ENCODE measurements at places on chromosomes 6 and 20. TPM values are rescaled to one million over a fixed set of nuclear protein-coding genes. Genes with fewer than 3 reads are reported as not detected.

- DNase-seq: no peak
These were observed 105.1 kb downstream of the MKKS start for GRCh38 chr20:10328897-10329255.

- DNase-seq: no peak
These were observed 3.7 kb upstream of the SYNDIG1 start for GRCh38 chr20:24465730-24466129.

DNA sequence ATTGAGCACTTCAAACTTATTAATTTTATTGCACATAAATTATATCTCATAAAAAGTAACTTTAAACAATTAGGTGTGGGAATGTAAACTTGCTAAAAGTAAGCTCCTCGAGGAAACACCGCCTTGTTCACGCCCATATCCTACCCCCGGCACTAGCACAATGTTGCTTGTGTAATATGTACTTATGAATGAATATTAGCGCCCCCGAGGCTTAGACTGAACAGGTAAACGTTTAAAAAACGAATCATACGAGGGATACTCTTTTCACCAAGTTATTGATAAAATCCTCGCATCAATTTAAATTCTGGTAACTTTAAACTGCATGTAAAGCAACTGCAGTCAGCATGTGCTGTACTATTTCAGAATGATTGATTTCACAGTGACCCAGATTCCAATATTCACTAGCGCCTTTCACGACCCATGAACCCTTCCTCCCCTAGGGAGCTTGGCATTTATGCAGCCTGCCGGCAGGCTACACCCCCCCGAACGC lies 637 bp downstream of the TFB1M start:
- DNase-seq: peak; percentile 29

DNA sequence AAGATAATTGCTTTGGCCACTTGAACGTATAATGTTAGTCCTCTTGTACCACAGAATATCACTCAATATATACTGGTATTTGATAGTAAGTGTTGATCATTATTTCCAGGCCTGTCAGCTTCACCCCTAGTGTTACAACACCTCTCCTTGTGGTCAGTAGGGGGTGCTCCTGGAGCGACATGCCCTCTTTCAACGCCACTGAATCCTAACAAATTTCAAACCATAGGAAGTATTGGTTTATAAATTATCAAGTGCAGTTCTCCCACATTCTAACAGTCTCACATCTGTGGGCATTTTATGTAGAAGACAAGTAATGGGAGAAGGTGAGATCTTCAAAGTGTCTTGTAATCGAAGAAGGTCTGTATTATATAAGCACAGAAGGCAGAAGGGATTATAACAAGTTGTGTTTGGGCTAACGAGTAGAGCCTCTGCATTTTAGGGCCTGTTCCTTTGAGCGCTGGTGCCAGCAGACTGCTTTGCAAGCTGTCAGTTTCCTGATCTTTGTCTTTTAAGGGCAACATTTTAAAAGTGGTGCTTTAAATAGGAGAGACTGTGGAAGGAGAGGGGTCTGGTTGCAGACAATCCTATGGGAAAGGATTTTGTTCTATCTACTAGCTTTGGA lies 57.1 kb upstream of the CEP162 start:
- DNase-seq: no peak

GRCh38 chr6:139019722-139020121 lies 8.8 kb upstream of the ABRACL start:
- DNase-seq: no peak

GRCh38 chr6:10310826-10311225 lies 104.0 kb downstream of the TFAP2A start:
- DNase-seq: no peak

DNA sequence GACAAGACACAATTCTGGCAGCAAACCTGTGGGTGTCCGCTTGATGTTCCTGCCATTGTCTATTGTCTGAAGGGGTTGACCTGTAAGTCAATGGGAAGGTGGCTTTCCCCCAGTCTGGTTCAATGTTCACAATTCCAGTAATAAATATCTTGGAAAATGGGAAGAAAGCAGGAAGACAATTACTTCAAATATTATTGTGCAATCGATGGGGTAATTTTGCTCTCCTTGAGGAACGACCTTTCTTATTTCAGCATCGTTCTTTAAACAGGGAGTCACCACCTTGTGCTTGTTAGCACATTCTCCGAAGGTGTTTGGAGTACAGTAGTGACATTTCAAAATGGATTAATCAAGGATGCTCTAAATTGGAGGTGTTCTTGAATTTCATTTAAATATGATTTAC lies 136.9 kb downstream of the BTBD3 start:
- no peak for DNase-seq

- no peak for DNase-seq
These were observed 55.2 kb downstream of the TIAM2 start for GRCh38 chr6:155050311-155050710.

GRCh38 chr20:640674-641515 lies 12.1 kb downstream of the SRXN1 start:
- no peak for DNase-seq

DNA sequence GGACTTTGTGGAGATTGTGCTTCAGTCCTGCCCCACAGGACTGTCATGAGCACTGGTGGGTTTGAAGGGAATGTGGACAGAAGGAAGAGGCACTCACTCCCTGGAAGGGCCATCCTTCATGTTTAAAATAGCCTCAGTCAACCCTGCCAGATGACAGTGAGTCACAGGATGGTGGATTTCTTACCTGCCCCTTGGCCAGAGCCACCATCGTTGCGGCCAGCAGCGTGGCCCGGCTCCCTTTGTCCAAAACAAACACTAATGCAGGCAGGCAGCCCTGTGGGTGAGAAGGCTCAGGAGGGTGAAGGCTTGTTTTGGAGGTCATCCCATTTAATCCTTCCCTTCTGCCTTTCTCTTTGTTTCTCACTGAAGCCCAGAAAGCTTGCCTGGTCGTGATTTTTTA lies 422.7 kb downstream of the CD83 start:
- DNase-seq: no peak

DNA sequence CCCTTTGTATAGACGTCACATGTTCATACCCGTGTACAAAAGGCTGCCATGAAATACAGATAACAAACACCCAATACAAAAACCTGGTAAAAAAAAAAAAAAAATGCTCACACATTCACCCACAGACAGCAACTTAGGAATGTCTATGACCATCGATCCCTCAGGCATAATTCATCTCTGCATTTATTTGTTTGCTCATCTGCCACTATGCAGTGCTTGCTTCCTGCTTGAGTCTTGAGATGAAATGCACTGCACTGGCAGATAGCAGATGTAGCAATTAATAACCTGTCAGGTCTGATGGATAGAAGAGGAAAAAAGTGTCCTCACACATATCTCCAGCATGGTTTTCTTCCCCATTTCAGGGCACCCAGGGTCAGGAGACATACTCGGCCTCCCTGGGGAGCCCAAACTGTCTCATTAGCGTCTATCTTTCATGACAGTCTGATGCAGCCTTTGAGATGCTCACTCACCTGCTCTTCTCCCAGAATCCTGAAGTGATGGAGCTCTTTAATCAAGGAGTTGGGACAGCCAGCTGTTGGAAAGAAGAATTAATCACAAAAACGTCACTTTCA lies 295.1 kb upstream of the AGPAT4 start:
- DNase-seq: no peak

GRCh38 chr6:94468830-94469229 lies 1049.5 kb upstream of the EPHA7 start:
- no peak for DNase-seq

- no peak for DNase-seq
These were observed 40.0 kb upstream of the APCDD1L start for GRCh38 chr20:58555078-58555765.

DNA sequence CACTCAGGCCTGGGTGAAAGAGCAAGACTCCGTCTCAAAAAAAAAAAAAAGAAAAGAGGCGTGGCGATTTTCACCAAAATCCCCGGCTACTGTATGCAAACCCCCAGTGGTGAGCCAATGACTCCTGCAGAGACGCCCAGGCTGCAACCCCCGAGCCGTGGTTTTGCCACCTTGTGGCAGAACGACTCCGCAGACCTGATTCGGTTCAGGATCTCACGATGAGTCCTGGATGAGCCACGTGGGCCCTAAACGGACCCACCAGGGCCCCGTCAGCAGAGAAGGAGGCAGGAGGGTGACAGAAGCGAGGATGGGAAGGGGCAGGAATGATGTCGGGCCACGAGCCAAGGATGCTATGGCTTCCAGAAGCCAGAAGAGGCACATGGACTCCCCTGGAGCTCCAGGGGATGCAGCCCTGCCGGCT lies 42.5 kb downstream of the SLC2A4RG start:
- DNase-seq: peak; percentile 48

DNA sequence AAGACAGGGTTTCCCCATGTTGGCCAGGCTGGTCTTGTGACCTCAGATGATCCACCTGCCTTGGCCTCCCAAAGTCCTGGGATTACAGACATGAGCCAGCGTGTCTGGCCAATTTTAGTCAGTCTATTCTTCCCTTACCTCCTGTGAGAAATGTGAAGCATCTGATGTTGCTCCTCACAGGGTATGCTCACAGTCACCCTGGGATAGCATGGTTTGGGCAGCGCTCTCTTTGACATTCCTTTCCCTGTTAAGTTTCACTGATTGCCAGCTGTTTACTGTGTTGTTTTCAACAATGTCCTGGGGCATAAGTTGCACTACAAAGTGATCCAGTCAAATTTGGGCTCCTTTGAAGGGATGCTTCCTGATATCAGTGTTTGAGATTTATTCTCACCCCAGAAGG lies 13.1 kb downstream of the CDC5L start:
- DNase-seq: no peak

- DNase-seq: no peak
These were observed 144.7 kb upstream of the ZNF217 start for GRCh38 chr20:53738039-53738944.

GRCh38 chr6:89749918-89750317 lies 69.7 kb downstream of the MDN1 start:
- DNase-seq: no peak

- peak; percentile 91 for DNase-seq
These were observed at the start of gene IER3 for GRCh38 chr6:30744054-30744805. Gene IER3 (minus strand): TSS chr6:30744547. CDS start chr6:30744518, 29 bp downstream.

GRCh38 chr6:22251348-22251747 lies 45.5 kb downstream of the PRL start:
- DNase-seq: no peak

GRCh38 chr20:14643556-14643955 lies 306.1 kb upstream of the FLRT3 start:
- DNase-seq: no peak

- no peak for DNase-seq
These were observed 118.1 kb downstream of the VEGFA start for GRCh38 chr6:43887906-43888683.

- no peak for DNase-seq
These were observed 44.6 kb downstream of the STXBP5 start for GRCh38 chr6:147248859-147249258.

- DNase-seq: no peak
These were observed 97.4 kb downstream of the EPB41L2 start for GRCh38 chr6:130965656-130966055.

ME1 gene
- 4.8 TPM for total RNA-seq

HLA-G gene
- total RNA-seq: not detected

ARFGEF3 gene
- 24.8 TPM for total RNA-seq

PTGIS gene
- 13.0 TPM for total RNA-seq

TCF21 gene
- 6.9 TPM for total RNA-seq

CLIC5 gene
- total RNA-seq: 205 TPM

CST7 gene
- total RNA-seq: 1.8 TPM

BNIP5 gene
- total RNA-seq: 11.4 TPM

TMC2 gene
- total RNA-seq: not detected

RBPJL gene
- total RNA-seq: not detected

HCK gene
- 5.5 TPM for total RNA-seq

SAPCD1 gene
- 3.2 TPM for total RNA-seq
